ENCODE measurements at places on chromosomes 5 and 9.
A peak's percentile ranks its signal among the peaks of the same experiment; 100 is the strongest.

DNA sequence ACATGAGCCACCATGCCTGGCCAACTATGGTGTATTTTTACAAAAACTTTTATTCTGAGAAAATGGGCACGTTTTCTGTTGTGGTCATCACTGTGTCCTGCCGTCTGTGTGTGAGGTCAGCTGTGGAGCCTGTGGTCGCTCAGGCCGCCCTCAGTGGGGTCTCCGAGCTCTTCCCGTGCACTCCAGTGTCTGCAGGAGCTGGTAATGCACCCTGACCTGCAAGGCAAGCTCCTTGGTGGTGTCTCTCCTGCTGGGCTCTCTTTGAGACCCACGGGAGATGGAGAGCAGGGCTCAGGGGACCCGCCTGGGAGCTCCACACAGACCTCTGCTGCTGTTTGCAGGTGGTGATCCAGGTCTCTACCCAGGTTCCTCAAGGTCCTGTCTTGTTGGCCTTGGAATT is 9.6 kb upstream of the AHRR start:
- no peak for DNase-seq

GRCh38 chr9:35651956-35652828 is 1.5 kb upstream of the SIT1 start:
- no peak for DNase-seq

DNA sequence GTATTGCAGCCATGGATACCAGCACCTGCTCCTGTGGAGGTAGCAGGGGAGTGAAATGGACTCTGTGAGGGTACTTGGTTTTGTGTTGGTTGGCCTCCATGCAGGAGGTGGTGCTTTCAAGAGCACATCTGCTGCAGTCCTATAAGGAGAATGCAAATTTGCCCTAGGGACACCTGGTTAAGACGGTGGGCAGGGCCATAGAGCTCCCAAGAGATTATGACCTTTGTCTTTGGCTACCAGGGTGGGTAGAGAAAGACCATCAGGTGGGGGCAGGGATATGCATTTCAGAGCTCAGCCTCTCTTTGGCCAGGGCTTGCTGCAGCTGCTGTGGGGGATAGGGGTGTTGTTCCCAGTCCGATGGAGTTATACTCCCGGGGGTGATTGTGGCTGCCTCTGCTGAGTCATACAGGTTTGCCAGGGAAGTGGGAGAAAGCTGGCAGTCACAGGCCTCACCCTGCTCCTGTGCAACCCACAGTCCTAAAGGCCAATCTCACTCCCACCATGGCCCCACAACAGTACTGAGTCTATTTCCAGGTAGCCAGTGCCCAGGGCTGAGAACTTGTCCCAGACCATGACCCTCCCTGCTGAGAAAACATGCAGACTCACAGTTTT is 14.0 kb upstream of the PDLIM4 start:
- DNase-seq: no peak

DNA sequence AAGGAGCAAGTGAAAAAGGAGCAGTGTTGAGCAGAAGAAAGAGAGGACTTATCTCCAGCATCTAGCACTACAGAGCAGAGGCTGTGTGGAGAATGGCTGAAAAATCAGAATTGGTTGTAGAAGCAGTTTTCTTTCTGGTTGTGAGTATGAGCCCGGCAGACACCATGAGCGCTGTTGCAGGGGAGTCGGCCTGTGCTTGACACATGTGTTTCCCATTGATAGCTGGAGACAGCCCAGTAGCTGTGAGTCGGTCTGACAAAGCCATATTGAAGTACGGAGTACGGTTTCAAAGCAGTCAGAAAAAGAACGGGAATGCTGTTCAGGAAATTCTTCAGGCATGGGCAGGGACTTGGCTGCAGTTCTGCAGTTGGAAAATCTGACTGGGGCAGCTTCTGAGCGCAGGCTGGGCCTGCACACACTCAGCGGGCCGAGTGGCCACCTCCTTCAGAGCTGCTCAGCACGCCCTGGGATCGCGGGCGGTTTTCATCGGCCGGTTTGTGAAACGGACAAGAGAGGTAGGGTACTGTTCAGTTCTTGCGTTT is at the start of gene SGCD:
TSS of gene SGCD (plus strand) at position 447 of the 542 bp plus-strand sequence.
- DNase-seq: no peak

- no peak for DNase-seq
These were observed 2.0 kb upstream of the REEP5 start for GRCh38 chr5:112923988-112924387.

- DNase-seq: peak; percentile 48
These were observed 99.6 kb upstream of the RAPGEF1 start for GRCh38 chr9:131839281-131840084.

DNA sequence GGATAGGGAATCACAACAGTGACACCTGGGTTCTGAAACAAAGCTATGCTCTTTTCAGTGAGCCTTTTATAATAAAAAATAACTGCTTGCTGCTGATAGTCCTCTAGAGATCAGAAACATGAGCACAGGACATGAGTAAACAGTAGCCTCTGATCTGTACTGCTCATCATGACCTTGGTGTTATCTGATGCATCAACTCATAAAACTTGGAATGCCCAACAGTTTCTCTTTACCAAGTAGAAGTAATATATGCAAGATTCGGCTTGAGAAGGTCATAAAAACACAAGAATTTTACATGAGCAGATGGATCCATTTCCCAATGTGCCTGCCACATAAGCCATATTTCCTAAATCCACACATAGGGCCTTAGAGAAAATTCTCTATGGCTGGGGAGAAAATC is 318.3 kb upstream of the GRAMD2B start:
- no peak for DNase-seq

GRCh38 chr5:67160272-67160671 is 36.3 kb downstream of the CD180 start:
- peak; percentile 24 for DNase-seq

- no peak for DNase-seq
These were observed 10.5 kb upstream of the ADGRD2 start for GRCh38 chr9:124439686-124440243.

DNA sequence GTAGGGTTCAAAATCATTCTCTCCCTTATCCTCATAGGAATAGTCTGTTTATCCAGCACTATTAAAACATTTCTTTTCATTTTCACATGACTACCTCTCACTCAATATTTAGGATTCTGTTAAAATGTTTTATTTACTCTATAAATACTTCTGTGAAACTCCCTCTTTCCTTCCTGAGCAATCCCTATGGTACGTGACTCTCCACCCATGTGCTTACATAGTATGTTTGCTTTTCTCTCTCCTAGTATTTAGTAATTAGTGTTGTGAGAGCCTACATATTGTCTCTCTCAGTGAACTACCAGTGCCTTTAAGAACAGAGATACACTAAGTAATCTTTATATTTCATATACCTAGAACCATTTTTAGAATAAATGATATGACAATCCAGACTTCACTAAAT is 46.0 kb downstream of the PTPRD start:
- DNase-seq: no peak

- no peak for DNase-seq
These were observed 318.8 kb downstream of the PIK3R1 start for GRCh38 chr5:68534131-68534940.

GRCh38 chr5:14342306-14342705 is 199.2 kb downstream of the TRIO start:
- DNase-seq: peak; percentile 19

All from activated naive CD4-positive, alpha-beta T cell treated with anti-CD3 and anti-CD28 coated beads for 36 hours (primary cell).